ENCODE measurements at places on chromosomes 2 and 18.

- no peak for DNase-seq
Observed at GRCh38 chr2:36357847-36358659, 2.5 kb downstream of the CRIM1 start.

DNA sequence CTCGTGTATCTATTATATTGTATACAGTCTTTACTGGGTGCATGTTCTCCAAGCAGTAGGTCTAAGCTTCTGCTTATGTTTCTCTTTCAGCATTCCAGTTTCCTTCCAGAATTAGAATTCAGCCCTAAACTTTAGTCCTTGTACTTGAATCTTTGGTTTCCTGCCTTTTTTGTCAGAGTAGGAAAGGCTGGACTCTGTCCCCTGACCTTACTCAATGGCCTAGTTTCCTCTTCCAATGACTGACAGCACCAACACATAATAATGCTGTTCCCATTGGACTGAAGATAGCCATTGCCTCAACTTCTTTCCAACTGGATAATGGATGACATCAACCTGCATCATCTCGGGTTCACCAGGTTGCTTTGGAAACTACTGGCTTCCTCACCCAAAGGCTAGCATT is 217.0 kb downstream of the FIGN start:
- no peak for DNase-seq

- DNase-seq: no peak
Observed at GRCh38 chr2:8579485-8580085, 102.3 kb upstream of the ID2 start.

DNA sequence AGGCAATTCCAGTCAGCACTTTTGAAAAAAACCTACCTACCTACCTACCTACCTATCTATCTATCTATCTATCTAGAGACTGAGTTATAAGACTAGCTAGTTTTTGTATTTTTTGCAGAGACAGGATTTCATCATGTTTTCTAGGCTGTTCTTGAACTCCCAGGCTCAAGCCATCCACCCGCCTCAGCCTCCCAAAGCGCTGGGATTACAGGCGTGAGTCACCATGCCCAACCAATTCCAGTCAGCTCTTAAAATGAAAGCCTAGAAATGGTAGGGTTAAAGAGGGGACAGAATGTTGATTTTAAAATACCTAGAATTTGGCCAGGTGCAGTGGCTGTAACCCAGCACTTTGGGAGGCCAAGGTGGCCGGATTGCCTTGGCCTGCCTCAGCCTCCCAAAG is 19.1 kb downstream of the MSH2 start:
- no peak for DNase-seq

GRCh38 chr2:229780856-229781773 is 66.8 kb upstream of the DNER start:
- DNase-seq: no peak

DNA sequence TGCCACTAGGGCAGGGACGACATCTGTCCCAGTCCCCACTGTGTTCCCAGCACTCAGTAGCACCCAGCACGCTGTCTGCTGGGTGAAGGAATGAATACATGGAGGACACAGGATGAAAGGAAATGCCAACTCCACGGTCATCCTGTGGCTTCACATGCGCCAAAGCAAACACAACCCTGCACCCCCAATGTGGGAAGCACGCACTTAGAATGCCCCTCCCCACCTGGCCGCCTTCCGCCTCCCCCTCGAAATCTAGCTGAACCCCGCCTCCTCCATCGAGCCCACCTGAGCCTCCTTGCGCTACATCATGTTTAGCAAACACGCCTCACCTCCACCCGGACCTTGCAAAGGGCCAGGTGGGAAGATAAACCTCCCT is 33.9 kb downstream of the ADCY3 start:
- no peak for DNase-seq
